ENCODE measurements at places on chromosomes 13 and 19. TPM values are rescaled to one million over a fixed set of nuclear protein-coding genes. Genes with fewer than 3 reads are reported as not detected.

DNA sequence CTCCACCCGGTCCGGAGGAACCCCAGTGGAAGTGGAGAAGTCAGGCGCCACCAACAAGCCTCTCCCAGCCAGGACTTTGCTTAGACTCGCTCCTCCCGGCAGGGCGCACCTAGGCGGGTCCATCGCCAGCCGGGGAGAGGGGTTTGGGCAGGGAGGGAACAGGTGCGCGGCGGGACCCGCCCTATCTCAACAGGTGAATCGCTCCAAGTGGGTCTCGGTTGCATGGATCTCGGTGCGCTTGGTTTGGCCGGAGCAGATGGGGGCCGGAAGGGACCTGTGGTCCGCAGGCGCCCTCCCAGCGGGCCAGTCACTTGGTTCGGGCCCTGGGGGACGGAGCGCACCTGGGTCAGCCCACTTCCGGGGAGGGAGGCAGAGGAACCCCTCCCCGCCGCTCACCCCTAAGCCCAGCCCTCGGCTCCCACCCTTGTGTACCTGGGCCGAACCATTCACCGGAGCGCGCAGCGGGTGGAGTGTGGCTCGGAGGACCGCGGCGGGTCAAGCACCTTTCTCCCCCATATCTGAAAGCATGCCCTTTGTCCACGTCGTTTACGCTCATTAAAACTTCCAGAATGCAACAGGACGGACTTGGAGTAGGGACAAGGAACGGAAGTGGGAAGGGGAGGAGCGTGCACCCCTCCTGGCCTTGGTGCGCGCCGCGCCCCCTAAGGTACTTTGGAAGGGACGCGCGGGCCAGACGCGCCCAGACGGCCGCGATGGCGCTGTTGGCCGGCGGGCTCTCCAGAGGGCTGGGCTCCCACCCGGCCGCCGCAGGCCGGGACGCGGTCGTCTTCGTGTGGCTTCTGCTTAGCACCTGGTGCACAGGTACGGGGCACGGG is at the start of gene LSR:
Gene LSR, plus strand, starts transcription at position 693 of the 836 bp plus-strand sequence. Its CDS starts 21 bp downstream, at position 714.
- H3K27me3 ChIP-seq: no peaks in the 10 kb centered on the region
- DNase-seq: peak; percentile 84
- H3K4me3 ChIP-seq: peak within 1 kb of the TSS; percentile 92
- H3K4me1 ChIP-seq: peaks cover 14% of the 10 kb centered on the region

The NALCN gene
- total RNA-seq: 6.4 TPM

The GMIP gene
- total RNA-seq: 11.1 TPM

GRCh38 chr19:1665565-1666047 is 13.2 kb upstream of the TCF3 start:
- H3K27me3 ChIP-seq: peaks cover 13% of the 10 kb centered on the region
- H3K36me3 ChIP-seq: no peaks in the 10 kb centered on the region
- no peak for DNase-seq
- no peak overlapping the region for H3K27ac ChIP-seq

The C3 gene
- total RNA-seq: 13.3 TPM

GRCh38 chr13:20424949-20425348 is 100.7 kb downstream of the CRYL1 start:
- peaks cover 18% of the 10 kb centered on the region for H3K4me1 ChIP-seq
- no peak overlapping the region for H3K4me3 ChIP-seq
- no peaks in the 10 kb centered on the region for H3K36me3 ChIP-seq
- no peak overlapping the region for H3K27ac ChIP-seq
- no peak for DNase-seq
- no peaks in the 10 kb centered on the region for H3K27me3 ChIP-seq

The FLT3LG gene
- 0.18 TPM for total RNA-seq

The CNN2 gene
- 97.9 TPM for total RNA-seq

DNA sequence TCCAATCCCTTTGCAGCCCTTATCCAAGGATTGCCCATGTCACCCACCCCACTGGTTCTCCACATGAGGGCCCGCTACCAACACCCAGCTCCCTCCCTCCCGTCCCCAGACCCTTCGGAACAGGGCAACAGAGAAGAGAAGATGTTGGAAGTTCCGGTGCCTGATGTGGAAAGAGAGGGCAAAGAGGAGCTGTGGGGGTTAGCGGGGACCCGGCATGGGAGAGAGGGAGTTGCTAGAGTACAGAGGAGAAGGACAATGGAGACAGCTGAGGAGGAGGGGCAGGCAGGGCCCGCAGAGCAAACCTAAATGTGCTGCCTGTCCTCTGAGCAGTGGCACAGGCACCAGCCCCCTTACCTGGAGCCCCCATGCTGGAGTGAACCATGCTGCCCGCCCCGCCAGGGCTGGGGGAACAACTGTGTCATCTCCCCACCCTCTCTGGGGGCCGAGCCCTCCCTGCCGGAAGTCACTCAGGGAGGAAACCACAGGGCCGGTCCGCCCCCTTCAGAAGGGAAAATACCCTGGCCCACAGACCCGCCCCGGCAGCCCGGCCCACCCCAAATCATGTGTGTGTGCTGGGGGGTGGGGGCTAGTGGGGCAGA is at the start of gene POU2F2:
Gene POU2F2, minus strand, starts transcription at position 417 of the 599 bp plus-strand sequence. Its CDS starts 35 bp downstream, at position 382.
- H3K4me3 ChIP-seq: peak within 1 kb of the TSS; percentile 66
- H3K4me1 ChIP-seq: peaks cover 6% of the 10 kb centered on the region
- no peaks in the 10 kb centered on the region for H3K27me3 ChIP-seq
- H3K27ac ChIP-seq: no peak within 1 kb of the TSS

- no peaks in the 10 kb centered on the region for H3K36me3 ChIP-seq
- no peak for DNase-seq
- H3K4me3 ChIP-seq: no peak overlapping the region
- H3K27ac ChIP-seq: no peak overlapping the region
Measured at GRCh38 chr13:113110852-113111315, 5.3 kb downstream of the F7 start.
